ENCODE measurements at places on chromosomes 3 and 15. TPM values are rescaled to one million over a fixed set of nuclear protein-coding genes. Genes with fewer than 3 reads are reported as not detected.

The TMEM108 gene
- not detected for total RNA-seq

DNA sequence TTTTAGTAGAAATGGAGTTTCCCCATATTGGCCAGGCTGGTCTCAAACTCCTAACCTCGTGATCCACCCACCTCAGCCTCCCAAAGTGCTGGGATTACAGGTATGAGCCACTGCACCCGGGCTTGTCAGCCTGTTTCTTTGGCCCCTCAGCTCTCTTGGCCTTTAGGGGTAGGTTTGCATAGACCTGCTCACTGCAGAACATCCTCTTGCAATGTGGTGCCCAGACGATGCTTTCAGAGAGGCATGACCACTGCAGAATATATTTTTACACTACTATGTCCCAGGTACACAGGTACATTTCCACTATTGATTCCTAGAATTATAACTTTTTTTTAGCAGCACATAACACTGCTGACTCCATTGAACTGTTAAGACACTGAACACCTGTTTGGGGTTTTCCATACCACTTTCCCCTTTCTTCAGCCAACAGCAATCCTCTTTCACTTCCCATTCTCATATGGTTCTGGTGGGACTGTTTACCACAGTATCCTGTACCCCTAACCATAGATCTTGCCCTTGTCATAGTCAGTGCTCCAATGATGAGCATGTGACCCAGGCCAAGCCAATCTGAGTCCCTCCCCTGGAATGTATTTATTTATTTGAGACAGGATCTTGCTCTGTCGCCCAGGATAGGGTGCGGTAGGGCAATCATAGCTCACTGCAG lies 21.1 kb downstream of the CCDC32 start:
- no peak overlapping the region for H3K27ac ChIP-seq
- no peaks in the 10 kb centered on the region for H3K27me3 ChIP-seq
- no peak overlapping the region for H3K4me3 ChIP-seq

DNA sequence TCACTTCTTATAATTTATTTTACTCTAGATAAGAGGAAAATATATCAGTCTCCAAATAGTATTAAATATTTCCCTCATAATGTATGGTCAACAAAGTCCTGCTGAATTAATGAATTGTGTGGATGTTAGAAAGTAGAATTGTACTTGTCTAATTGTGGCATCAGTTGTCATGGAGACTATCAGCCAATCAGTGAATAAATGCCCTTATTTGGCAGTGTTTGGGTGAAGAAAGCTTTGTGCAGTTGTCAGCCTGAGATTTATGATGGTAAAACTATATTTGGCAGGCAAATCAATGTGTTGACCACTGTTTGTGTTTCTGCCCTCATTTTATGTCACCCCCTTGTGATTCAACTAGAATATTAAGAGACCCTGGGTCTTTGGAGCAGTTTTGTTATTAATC lies 293.6 kb upstream of the MDFIC2 start:
- H3K27ac ChIP-seq = no peak overlapping the region
- DNase-seq = no peak
- no peaks in the 10 kb centered on the region for H3K36me3 ChIP-seq
- H3K4me1 ChIP-seq = peaks cover 12% of the 10 kb centered on the region

GRCh38 chr3:73465926-73466325 lies 158.8 kb downstream of the PDZRN3 start:
- H3K36me3 ChIP-seq = no peaks in the 10 kb centered on the region
- H3K4me3 ChIP-seq = no peak overlapping the region
- H3K4me1 ChIP-seq = no peaks in the 10 kb centered on the region
- H3K27ac ChIP-seq = no peak overlapping the region
- no peaks in the 10 kb centered on the region for H3K27me3 ChIP-seq

GRCh38 chr15:68518785-68519430 lies 59.9 kb upstream of the CORO2B start:
- H3K36me3 ChIP-seq = no peaks in the 10 kb centered on the region
- DNase-seq = no peak
- H3K4me3 ChIP-seq = no peak overlapping the region
- H3K27ac ChIP-seq = no peak overlapping the region

DNA sequence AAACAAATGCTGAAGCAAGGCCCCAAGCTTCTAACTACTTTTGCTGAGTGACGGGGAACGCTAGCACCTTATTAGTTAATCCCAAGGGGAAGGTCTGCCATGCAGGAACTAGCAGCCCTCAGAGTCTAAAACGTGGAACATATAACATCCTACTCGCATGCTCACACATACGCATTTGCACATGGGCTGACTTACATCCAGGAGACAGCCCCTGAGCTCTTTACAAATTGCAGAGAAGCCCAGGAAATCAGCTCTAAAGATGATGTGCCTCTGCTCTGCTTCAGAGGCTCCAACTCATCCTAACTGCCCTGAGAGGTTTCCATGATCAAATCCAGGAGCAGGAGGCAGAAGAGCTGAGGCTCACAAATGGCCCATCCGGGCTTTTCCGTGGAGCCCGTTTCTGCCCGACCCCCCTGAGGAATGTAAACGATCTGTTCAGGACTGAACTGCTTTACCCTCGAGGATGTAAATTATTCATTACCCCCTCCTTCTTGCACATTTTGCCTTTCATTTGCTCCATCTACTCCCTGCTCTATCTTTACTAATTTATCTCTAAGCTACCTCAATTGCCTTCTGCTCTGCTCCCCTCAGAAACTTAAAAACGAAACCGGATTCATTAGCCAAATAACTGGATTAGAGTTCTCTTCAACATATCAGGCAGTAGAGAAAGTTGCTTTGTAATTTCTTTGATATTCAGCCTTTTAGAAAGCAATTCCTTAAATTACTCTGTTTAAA lies 141.9 kb upstream of the CCDC54 start:
- peaks cover 14% of the 10 kb centered on the region for H3K4me1 ChIP-seq
- no peaks in the 10 kb centered on the region for H3K36me3 ChIP-seq
- no peak for DNase-seq
- peak overlapping the region; percentile 78 for H3K27ac ChIP-seq
- peak overlapping the region; percentile 41 for H3K4me3 ChIP-seq

- peak overlapping the region; percentile 71 for H3K27ac ChIP-seq
- H3K4me3 ChIP-seq = no peak overlapping the region
- H3K4me1 ChIP-seq = peaks cover 47% of the 10 kb centered on the region
- H3K27me3 ChIP-seq = no peaks in the 10 kb centered on the region
- peak; percentile 70 for DNase-seq
- no peaks in the 10 kb centered on the region for H3K36me3 ChIP-seq
These were observed 65.8 kb downstream of the CTNNB1 start for GRCh38 chr3:41265011-41265545.

GRCh38 chr15:65690778-65691177 lies 69.0 kb downstream of the SLC24A1 start:
- no peaks in the 10 kb centered on the region for H3K27me3 ChIP-seq
- no peaks in the 10 kb centered on the region for H3K4me1 ChIP-seq
- H3K27ac ChIP-seq = no peak overlapping the region
- no peak for DNase-seq
- no peak overlapping the region for H3K4me3 ChIP-seq
- no peaks in the 10 kb centered on the region for H3K36me3 ChIP-seq

DNA sequence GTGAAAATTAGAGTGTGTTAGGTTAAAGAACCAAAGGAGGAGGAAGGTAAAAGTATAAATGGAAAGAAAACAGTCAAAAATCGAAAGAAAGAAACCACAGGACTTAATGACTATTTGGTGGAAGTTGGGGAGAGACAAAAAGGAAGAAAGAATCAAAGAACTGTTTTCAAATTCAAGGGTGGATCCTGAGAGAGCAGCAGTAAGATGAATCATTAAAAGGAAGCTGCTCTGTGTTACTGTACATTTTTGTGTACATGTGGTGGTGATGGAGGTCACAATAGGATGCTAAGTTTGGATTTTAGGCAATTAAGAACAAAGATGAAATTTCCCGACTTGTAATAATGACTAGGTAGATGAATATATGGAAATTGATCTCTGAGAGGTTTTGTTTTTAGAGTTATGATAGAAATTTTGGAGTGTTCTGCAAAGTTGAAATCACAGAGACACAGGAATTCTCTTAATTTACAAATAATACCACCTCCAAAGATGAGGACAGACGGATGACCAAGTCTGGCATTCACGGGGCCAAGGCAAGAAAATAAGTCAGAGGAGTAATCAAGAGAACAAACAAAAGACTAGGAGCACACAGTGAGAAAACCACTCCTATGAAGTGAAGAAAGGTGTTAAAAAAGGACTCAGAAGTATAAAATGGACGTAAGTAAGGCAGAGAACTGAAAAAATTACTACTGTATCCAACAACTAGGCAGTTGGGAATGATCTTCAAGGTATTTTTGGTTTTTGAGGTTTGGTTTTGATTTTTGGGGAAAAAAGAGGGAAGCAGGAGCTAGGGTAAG lies 7.1 kb downstream of the DHX36 start:
- no peak for DNase-seq
- H3K27ac ChIP-seq = no peak overlapping the region
- no peaks in the 10 kb centered on the region for H3K27me3 ChIP-seq
- peaks cover 1% of the 10 kb centered on the region for H3K4me1 ChIP-seq

- no peak overlapping the region for H3K4me3 ChIP-seq
- H3K4me1 ChIP-seq = 0 out of 2 replicates have a peak, but pooled peaks cover 4% of the 10 kb centered on the region
These were observed 27.4 kb downstream of the SLCO2A1 start for GRCh38 chr3:134002306-134002705.

GRCh38 chr3:66497985-66498671 lies 2.7 kb downstream of the LRIG1 start:
- H3K27me3 ChIP-seq = no peaks in the 10 kb centered on the region
- H3K4me3 ChIP-seq = no peak overlapping the region
- peaks cover 9% of the 10 kb centered on the region for H3K36me3 ChIP-seq
- DNase-seq = no peak
- peaks cover 25% of the 10 kb centered on the region for H3K4me1 ChIP-seq

DNA sequence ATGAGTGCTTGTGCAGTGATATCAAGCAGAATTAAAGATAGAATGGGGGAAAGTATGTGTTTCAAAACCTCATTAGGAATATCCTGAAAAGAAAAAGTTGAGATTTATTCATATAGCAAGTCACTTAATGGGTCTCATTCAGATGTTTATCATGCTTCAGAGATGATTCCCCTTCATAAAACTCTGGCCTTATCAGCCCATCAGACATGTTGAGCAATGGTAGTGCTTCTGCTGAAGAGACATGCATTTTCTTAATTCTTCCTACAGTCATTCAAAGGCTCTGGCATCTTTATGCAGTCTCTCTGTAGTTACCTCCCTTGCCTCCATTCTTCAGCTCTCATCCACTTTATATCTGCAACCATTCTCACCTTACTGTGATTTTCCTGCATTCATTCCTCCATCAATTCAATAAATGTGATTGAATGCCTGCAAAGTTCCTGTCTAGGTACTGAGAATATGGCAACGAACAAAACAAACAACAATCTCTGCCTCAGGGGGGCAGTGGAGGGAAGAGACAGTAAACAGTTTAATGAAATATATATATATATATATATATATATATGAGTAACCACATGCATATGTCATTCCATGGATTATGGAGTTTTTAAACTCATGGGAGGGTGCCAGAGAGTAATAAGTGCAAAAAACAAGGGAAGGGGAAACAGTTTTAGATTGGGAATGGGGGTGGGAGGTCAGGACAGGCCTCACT lies 138.5 kb downstream of the NECTIN3 start:
- H3K36me3 ChIP-seq = no peaks in the 10 kb centered on the region
- no peak overlapping the region for H3K27ac ChIP-seq
- DNase-seq = no peak
- H3K27me3 ChIP-seq = no peaks in the 10 kb centered on the region
- H3K4me1 ChIP-seq = no peaks in the 10 kb centered on the region
- H3K4me3 ChIP-seq = no peak overlapping the region

- H3K4me3 ChIP-seq = no peak overlapping the region
- no peak overlapping the region for H3K27ac ChIP-seq
- H3K27me3 ChIP-seq = no peaks in the 10 kb centered on the region
These were observed 81.4 kb downstream of the SHQ1 start for GRCh38 chr3:72766866-72767265.

DNA sequence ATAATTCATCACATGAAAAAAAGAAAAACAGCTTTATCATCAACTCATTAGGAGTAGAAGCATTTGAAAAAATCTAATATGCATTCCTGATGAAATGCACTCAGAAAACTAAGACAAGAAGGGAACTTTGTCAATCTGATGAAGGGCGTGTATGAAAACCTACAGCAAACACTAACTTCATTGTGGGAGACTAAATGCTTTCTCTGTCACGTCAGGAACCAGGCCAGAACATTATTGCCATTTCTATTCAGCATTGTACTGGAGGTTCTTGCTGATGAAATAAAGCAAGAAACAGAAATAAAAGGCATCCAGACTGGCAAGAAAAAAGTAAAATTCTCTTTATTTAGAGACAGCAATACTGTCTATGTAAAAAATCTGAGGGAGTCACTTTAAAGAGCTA lies 235.2 kb downstream of the GABRB3 start:
- H3K4me1 ChIP-seq = no peaks in the 10 kb centered on the region
- no peak overlapping the region for H3K27ac ChIP-seq
- no peak for DNase-seq
- no peak overlapping the region for H3K4me3 ChIP-seq
- no peaks in the 10 kb centered on the region for H3K27me3 ChIP-seq

DNA sequence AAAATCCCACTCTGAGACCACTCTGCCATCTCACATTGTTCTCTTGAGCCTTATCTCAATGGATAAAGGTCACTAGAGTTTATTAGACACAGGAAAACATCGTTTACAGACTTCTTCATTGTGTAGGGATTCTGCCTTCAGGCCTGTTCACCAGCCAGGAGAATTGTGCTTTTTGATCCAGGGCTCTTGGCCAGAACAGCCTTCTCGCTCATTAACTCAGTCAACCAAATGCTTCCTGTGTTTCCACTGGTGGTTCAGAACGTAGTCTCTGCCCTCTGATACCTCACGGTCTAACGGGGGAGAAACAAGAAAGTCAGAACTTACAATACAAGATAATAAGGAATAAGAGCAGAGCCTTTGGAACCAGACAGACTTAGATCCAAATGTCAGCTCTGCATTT lies 54.2 kb upstream of the TSEN2 start:
- H3K4me1 ChIP-seq = no peaks in the 10 kb centered on the region
- H3K27ac ChIP-seq = no peak overlapping the region
- no peak for DNase-seq
- H3K36me3 ChIP-seq = no peaks in the 10 kb centered on the region
- H3K4me3 ChIP-seq = no peak overlapping the region

DNA sequence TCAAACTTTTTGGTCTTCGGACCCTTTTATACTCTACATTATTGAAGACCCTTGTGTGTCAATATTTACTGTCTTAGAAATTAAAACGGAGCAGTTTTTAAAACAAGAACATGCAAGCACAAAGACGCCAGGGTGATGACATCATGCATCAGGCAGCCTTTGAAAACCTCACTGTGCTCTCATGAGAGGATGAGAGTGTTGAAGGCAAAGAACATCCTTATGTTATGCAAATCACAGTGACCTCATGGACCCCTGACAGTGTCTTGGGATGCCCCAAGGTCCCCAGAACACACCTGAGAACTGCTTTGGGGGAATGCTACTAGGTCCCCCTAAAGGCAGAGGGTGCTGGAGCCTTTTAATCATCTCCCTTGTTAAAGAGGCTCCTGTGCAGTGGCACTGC lies 51.6 kb downstream of the CHDH start:
- no peak overlapping the region for H3K27ac ChIP-seq
- H3K27me3 ChIP-seq = no peaks in the 10 kb centered on the region
- DNase-seq = no peak
- no peaks in the 10 kb centered on the region for H3K4me1 ChIP-seq
